KBM-7 (cell line): ENCODE measurements at places on chromosomes 13 and 19.

DNA sequence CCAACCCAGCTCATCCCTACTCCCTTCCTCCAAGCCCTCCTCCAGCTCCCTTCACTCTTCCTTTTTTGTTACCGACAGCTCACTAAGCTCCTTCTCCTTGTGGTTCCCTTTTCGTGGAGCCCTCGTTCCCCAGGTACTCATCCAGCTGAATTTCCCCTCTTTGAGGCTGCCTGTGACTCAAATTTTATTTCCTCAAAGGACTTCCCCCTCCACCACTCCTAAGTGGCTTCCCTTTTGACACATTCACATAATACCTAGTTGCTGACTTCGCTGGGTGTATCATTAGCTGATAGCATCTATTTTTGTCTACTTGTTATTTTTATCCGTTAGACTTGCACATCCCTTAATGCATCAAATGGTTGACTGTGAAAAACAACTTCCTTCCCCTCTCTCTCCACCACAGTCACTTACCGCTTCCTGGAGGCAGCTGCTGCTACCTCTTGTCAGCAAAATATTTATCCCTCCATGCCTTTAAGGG is 14.5 kb downstream of the FFAR2 start:
- peak; percentile 90 for DNase-seq

GRCh38 chr13:40271271-40271885 is 395.1 kb downstream of the FOXO1 start:
- DNase-seq: peak; percentile 11

DNA sequence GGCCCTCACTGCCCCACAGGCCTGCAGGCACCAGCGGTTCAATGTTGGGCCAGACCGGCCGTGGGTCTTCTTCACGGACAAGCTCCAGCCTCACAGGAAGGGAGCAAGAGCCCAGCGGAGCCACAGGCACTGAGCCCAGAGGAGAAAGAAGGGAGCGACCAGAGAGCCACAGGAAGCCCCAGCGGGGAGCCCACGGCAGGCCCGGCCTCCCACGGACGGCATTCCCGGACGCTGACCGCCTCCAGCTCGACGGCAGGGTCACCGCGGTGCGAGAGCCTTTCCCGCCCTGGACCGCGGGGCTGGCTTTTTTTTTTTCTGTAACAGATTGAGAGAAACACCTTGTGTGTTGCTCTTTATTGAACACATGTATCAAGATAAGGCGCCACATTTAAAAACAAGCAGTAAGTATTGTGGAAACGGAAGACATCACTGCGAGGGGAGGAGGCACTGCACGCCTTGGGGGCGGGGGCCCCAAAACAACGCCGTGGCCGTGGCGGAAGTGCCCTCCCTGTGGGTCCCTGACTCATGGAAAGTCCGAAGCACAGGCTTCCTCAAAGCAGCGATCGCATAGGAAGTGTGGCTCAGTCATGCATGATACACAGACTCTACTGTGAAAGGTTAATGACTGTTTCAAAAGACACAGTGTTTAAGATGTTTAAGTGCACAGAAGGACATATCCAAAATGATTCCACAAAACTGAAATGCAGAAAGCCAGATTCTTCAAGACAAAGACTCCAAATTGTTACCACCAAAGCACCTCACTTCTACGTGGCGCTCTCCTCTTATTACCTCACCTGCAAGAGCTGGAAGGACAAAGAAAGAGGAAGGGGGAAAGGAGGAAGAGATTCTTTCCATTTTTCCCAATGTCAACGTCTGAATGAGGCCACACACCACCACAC is 3.5 kb downstream of the RASA3 start:
- peak; percentile 93 for DNase-seq

- DNase-seq: no peak
Measured at GRCh38 chr19:39372941-39373340, 18.0 kb downstream of the PAF1 start.

- no peak for DNase-seq
Measured at GRCh38 chr13:111288276-111288675, 32.2 kb upstream of the TEX29 start.

GRCh38 chr19:17454576-17455071 is 6.1 kb downstream of the NXNL1 start:
- DNase-seq: no peak

- no peak for DNase-seq
Measured at GRCh38 chr13:42152495-42152894, 104.0 kb downstream of the DGKH start.

DNA sequence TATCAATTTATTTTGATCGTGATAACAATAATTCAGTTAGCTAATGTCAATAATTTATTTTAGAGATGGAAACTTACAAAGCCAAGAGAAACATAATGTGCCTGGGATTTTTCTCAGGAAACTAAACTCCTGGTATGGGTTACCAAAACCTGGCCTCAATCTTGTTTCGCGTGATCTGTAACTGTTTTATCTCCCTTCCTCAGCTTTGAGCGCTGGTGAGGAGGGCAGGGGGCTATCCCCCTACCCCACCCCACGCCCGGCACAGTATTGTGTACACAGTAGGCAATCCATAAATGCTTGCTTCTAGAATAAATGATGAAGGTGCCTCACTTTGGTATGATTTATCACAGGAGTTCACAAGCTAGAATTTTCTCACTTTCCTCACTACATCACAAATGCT is 7.7 kb upstream of the DOCK9 start:
- DNase-seq: no peak

GRCh38 chr19:3984908-3985642 is at the start of gene EEF2:
EEF2 (minus strand) TSS chr19:3985463; CDS start chr19:3985380, 83 bp downstream.
- DNase-seq: peak; percentile 87

DNA sequence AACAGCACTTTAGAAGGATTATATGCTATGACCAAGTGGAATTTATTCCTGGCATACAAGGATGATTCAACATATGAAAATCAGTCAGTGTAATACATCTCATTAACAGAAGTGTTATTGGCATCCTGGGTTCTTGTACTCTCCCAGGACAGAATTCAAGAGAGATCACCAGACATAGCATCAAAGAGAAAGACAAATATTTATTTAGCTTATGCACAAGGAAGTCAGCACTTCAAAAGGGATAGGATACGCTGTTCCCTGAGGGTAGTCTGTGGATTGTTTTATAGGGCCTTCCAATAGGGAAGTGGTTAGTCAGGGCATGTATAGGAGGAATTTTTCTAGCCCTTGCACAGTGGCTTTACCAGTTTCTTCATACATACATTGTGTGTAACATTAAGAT is 1238.0 kb downstream of the PCDH17 start:
- DNase-seq: no peak

GRCh38 chr13:71499235-71499634 is 367.8 kb downstream of the DACH1 start:
- DNase-seq: no peak

- peak; percentile 49 for DNase-seq
Measured at GRCh38 chr19:14871619-14872230, 14.2 kb downstream of the OR7A17 start.

DNA sequence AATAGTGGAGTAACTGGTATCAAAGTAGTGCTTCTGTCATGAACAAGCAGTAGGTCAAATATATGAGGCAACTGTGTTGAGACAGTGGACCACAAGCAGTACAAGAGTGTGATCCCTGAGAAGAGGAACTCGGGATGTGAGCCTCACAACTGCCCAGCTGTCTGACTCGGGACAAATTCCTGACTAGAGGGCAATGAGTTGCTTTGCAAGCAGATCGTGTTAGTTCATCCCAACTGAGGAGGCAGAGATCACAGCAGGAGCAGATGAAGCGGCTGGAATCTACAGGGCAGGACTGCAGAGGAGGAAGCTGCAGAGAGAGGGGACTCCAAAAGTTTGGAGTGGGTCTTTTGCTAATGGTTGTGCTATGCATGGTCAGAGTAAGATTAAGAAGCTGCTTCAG is 741.1 kb downstream of the DIAPH3 start:
- no peak for DNase-seq

GRCh38 chr13:88005188-88005587 is 334.0 kb downstream of the SLITRK5 start:
- DNase-seq: no peak

DNA sequence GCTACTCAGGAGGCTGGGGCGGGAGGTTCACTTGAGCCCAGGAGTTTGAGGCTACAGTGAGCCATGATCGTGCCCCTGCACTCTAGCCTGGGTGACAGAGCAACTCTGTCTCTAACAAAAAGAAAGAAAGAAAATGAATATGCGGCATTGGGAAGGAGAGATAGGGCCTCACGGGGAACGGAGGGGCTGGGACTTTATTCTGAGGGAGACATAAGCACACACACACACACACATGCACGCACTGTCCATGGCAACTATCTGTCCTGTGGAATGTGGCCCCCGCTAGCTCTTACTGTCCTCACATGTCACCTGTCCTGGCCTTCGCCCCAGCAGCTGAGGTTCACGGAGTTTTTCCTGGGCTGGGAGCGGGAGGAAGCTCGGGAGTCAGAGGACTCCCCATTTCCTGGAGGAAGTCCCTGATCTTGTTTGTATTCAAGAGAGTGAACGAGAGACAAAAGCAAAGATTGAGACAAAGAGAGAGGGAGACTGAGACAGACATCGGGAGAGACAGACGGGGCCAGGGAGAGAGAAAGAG is 654 bp downstream of the STAP2 start:
- no peak for DNase-seq

DNA sequence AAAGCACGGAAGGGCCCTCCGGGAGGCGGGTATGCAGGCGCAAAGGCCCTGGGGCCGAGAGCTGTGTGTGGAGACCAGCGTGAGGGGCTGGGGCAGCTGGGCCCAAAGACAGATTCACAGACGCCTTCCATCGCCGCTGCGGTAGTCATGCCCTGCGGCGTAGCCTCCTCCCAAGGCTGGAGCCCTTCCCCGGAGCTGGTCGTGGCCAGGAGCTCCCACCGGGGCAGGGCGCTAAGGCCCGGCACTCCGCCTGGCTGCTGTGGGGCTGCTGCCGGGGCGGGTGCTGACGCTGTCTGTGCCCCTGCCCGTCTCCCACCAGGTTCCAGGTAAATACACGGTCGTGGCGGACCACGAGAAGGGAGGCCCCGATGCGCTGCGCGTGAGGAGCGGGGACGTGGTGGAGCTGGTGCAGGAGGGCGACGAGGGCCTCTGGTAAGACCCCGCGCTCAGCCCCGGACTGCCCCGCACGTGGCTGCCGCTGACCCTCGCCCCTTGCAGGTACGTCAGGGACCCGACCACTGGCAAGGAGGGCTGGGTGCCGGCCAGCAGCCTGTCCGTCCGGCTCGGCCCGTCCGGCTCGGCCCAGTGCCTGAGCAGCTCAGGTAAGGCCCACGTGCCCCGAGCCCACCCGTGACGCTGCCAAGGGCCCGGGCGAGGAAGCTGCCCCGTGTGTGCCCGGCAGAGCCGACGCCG is 9.4 kb upstream of the F7 start:
- no peak for DNase-seq

- DNase-seq: no peak
Measured at GRCh38 chr13:44449999-44450821, 76.6 kb downstream of the SERP2 start.

DNA sequence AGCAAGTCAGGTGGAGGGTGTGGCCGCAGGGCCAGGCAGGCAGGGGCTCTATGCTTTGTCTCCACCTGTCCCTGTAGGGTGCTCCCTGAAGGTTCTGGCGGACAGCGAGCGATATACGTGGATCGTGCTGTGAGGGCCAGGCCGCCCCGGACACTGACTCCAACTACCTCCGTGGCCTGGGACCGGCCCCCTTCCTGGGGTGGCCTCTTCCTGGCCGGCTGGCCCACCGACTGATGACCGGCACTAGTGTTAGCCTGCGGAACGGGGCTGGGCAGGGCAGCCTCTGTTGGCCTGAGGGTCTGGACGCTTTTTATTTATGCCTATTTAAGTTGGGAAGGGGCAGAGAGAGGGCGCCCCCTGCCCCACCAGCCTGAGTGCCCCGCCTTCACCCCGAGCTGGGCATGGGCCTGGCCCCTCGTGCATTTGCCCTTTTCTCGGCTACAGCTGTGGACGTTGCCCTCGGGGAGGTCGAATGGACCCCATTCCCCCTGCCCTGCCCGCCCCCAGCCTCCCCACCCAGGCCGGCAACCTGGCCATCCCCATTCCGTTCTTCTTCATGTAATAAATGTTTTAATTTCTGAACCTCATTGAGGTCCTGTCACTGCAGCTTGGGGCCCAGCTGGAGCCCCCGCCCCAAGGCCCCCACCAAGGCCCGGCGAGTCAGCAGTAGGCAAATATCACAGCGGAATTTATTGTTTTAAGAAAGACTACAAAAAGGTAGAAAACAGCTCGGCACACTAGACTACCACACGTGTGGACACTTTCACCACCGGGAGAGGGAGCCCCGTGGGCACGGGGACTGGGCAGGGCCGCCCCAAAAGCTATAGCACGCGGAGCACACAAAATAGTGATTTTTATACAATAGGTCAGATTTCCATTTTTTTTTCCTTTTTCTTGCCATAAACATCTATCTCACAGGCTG is 8.8 kb downstream of the DCAF15 start:
- DNase-seq: no peak

DNA sequence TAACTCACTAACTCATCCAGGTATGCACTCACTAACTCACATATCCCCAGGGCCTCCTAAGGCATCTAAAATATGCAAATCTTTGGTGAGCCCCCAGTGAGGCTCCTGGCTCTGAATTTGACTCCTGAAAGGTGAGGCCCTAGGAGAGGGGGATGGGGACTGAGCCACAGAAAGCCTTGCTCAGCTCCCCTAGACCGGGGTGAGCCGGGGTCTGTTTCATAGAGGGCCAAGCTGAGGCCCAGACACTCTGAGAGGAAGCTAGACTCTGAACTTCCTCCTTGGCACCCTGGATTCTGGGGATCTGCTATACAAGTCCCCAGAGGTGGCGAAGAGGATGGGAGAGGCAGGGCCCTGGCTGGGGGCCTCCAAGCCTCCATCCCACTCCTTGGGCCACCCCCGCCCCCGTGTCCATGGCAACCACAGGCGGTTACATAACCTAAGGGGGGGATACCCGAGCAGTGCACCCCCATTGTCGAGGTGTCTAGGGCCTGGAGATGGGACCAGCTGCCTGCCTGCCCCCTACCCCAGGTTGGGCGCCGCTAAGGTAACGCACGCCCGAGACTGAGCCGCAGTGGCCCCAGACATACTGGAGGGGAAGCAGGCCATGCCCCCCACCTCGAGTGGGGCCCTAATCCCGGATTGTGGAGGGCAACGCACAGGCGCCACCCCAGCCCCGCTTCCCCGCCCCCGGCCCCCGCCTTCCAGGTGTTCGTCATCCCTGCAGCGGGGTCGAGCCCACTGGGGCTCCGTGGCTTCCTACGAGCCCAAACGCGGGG is 646 bp downstream of the ABHD8 start:
- DNase-seq: peak; percentile 46

- no peak for DNase-seq
Measured at GRCh38 chr13:60155978-60156377, 7.8 kb downstream of the DIAPH3 start.

GRCh38 chr19:4390017-4390566 is 10.3 kb downstream of the SH3GL1 start:
- no peak for DNase-seq

- DNase-seq: no peak
Measured at GRCh38 chr19:2046046-2046907, 4.8 kb downstream of the MKNK2 start.

GRCh38 chr19:51676566-51677083 is 16.5 kb upstream of the SPACA6 start:
- peak; percentile 74 for DNase-seq

- DNase-seq: no peak
Measured at GRCh38 chr13:33312861-33313212, 27.3 kb upstream of the STARD13 start.
